Naive B cell (primary cell): ENCODE measurements at places on chromosomes 1 and 21.
A peak's percentile ranks its signal among the peaks of the same experiment; 100 is the strongest.

DNA sequence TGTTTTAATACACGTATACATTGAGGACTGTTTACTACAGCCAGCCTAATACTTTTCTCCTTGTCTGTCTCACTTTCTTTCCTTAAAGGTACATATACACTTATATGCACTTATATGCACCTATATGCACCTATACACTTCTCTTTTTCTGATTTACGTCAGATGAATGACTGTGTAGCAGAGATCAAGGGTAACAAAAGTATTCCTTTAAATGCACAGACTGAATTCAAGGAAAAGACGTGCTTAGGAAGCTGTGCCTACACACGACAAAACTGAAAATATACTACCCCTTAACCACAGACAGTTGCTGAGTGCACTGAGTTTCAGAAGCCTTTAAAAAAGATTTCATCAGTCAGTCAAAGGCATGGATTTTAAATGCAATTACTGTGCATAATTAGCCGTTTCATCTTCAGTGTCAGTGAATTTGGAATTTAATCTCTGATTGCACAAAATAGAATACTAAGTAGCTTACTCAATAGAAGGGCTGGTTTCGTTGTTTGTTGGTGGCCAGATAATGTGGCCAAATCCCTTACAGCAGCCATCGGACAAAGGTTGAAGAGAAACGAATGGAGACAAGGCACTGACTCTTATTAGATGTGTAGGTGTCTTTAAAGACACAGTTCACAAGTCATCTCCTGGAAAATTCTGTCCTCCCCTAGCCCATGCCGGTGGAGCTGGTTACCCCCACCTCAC, 38.3 kb upstream of the TARBP1 start:
- DNase-seq: no peak

- no peak for DNase-seq
These were observed 64.0 kb upstream of the TARDBP start for GRCh38 chr1:10948463-10948775.

- no peak for DNase-seq
These were observed 885 bp downstream of the OR2T10 start for GRCh38 chr1:248596615-248597014.

GRCh38 chr1:238954865-238955264, 431.5 kb upstream of the CHRM3 start:
- no peak for DNase-seq

GRCh38 chr1:186628910-186629309, 51.3 kb downstream of the PTGS2 start:
- DNase-seq: no peak

DNA sequence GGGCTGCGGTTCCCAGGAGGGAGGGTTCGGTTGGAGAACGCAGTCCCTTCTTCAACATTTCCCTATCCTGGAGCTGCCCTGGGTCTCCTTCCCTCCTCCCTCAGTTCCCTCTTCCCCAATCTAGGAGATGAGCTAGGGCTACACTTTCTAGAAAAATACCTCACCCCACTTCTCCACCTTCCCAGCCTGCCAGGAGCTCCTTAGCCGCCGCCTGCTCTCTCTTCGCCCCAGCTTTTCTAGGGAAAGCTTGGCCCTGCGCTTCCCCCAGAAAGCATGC, 488 bp upstream of the ADAMTS1 start:
- DNase-seq: no peak

DNA sequence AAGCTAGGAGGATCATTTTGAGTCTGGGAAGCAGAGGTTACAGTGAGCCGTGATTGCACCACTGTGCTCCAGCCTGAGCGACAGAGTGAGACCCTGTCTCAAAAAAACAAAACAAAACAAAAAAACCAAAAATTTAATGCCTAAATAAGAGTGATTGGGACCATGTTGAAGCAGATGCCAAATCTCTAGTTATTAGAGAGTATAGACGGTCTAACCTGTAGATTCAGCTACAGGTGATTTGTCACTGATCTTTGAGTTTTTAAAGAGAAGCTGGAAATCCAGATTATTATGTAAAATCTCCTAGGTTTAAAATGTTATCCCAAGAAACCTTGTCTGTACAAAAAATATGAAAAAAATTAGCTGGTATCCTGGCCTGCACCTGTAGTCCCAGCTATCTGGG, 11.5 kb downstream of the HDAC1 start:
- no peak for DNase-seq

DNA sequence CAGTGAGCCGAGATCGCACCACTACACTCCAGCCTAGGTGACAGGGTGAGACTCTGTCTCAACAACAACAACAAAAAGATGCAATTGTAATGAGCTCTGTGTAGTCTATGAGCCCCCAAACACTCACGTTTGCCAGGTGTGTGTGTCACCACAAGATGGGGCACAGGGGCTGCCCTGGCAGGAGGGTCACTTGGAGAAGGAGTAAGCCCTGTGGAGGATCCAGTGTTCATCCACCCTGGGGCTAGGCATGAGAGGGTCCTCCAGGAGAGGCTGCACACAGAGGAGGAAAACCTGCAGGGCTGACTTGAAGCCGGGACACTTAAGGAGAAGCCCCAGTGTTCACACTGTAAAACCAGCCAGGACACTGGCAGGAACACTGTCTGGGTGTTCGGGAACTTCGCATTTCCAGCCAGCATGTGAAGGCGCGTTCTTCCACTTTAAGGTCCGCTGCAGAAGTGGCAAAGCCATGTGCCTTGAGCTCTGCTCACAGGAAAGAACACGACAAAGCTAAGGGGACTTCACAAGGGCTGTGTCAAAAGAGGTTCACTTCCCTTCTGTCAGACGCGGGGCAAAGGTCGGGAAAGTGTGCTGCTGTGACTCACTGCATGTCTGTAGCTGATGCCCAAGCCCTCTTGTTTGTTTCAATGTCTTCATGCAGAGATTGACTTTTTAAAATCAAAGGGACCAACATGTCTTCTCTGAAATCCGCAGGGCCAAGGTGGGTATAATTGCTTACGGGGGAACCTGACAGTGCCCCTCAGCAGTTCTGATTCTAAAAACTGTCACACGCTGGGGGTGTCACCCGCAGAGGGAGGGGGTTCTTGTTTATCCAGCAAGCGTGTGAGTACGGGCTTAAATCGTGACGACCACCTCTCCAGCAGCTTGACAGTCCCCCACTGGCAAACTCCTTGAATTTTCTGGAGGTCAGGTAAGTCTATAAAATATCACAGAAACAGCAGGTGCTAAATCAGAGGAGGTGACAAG, 102.8 kb downstream of the RIPK4 start:
- no peak for DNase-seq

GRCh38 chr1:184859381-184860105, 104.9 kb upstream of the EDEM3 start:
- DNase-seq: peak; percentile 15

DNA sequence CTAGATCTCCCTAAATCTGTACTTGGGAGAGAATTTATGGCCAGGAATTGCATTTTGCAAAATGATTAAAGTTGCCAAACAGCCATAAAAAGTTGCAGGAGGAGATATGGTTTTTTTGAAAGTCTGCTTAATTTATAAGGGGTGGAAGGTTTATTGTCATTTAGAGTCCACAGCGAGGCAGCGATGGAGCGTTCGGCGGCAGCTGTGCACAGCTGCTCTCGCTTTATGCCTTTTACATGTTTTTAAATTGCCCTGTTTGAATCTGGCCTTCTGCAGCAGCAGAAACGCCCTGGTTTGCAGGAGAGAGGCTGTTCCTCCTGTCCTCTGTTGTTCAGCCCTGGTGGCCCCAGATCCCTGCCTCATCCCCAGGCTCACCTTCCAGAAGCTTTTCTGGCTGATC, 144.9 kb upstream of the POU3F1 start:
- DNase-seq: no peak

- no peak for DNase-seq
These were observed 7.4 kb upstream of the ATP2B4 start for GRCh38 chr1:203619091-203619780.

- DNase-seq: no peak
These were observed 77.2 kb downstream of the SCCPDH start for GRCh38 chr1:246801241-246802020.

- no peak for DNase-seq
These were observed 64.9 kb downstream of the TOR1AIP2 start for GRCh38 chr1:179812501-179813292.

- no peak for DNase-seq
These were observed 13.9 kb upstream of the COL6A2 start for GRCh38 chr21:46083791-46084561.

DNA sequence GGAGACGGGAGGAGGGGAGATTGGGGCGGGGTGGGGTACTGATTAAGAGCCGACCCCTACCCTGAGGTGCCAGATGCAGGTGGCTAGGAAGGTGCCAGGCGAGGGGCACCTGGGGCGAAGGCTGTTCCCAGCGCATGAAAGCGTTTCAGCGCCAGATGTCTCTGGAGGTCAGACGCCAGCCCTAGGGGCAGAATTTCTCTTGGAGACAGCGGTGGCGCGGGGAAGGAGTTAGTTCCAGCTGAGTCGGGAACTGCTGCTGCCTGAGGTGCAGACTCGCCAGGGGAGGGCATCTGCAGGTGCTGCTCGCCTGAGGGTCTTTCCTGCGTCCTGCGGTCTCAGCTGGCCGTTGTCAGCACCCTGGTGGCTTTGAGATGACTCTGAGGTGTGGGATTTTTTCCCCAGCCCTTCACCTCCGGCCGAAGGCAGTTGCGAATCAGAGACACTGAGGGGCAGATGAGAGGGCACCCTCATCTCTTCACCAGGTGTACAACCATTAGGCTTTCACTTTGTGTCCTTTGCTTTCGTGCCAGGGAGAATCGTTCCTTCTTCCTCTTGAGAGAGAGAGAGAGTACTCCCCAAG, 539 bp downstream of the CGN start:
- DNase-seq: peak; percentile 17

- no peak for DNase-seq
These were observed 99.2 kb upstream of the BTG3 start for GRCh38 chr21:17711896-17712295.

- no peak for DNase-seq
These were observed 98.9 kb upstream of the RGS18 start for GRCh38 chr1:192059407-192059806.

GRCh38 chr1:184656221-184656620, 98.4 kb downstream of the EDEM3 start:
- DNase-seq: no peak

- no peak for DNase-seq
These were observed 1.0 kb upstream of the FOXO6 start for GRCh38 chr1:41360074-41360785.

- peak; percentile 57 for DNase-seq
These were observed at the start of gene PLEKHM2 for GRCh38 chr1:15684042-15684461. TSS of gene PLEKHM2 (plus strand) at chr1:15684320. CDS start at chr1:15684559, 239 bp downstream.

GRCh38 chr1:188128761-188129160, 1300.0 kb downstream of the PLA2G4A start:
- DNase-seq: no peak

- DNase-seq: no peak
These were observed 657.9 kb downstream of the BRINP3 start for GRCh38 chr1:189819751-189820150.

DNA sequence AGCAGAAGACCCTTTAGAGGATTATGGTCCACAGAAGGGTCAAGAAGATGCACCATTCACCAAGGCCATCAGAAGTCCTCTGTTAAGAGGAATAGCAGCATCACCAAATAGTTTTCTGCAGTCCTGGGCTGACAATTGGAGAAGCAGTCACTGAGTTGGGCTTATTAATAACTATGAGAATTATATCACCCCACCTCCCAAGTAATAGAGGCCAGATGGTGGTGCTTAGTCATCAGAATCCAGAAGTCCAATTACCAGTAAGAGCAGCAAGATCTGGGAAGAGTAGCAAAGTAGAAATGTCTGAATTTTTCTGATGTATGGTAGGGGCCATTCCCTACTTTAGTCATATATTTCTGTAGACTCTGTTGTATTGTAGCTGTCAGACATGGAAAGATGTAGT, 6.1 kb upstream of the PSMA5 start:
- DNase-seq: no peak

GRCh38 chr21:45475797-45476570, 66.3 kb downstream of the SLC19A1 start:
- DNase-seq: no peak

GRCh38 chr1:204841798-204842197, 28.9 kb upstream of the NFASC start:
- no peak for DNase-seq

DNA sequence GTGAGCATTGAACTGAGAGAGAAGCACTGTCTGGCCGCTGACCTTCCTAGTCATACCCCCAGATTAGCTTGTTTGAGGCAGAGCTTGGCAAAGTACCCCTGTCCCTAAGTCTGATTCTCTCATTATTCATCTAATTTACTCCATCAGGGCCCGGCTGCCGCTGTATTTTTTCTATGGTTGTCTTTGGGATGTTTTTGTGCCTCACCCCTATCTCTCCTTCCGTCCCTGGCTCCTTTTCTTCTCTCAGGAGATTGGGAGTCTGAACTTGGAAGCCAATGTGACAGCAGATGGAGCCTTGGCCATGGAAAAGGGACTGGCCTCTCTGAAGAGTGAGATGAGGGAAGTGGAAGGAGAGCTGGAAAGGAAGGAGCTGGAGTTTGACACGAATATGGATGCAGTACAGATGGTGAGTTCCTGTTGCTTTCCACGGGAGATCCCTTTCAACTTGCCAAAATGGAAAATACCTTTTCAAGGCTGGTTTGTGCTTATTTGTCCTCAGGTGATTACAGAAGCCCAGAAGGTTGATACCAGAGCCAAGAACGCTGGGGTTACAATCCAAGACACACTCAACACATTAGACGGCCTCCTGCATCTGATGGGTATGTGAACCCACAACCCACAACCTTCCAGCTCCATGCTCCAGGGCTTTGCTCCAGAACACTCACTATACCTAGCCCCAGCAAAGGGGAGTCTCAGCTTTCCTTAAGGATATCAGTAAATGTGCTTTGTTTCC, 53.9 kb downstream of the LAMC2 start:
- DNase-seq: no peak

DNA sequence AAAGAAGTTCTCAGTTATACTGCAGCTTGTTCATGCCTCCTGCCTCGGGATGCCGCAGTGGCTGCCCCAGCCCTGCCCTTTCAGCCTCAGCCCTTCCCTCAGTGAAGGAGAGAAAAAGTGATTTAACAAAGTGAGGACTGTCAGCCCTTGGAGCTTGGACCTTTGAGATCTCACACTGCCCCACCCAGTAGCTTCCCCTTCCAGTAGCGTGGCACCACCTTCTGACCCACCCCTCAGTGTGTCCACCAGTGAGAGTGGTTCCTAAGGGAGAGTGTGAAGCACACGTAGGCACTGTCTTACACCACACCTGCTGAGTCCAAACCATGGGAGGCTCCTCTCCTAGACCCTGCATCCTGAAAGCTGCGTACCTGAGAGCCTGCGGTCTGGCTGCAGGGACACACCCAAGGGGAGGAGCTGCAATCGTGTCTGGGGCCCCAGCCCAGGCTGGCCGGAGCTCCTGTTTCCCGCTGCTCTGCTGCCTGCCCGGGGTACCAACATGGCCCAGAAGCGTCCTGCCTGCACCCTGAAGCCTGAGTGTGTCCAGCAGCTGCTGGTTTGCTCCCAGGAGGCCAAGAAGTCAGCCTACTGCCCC, at the start of gene CDA:
Gene CDA, plus strand, starts transcription at position 464 of the 592 bp plus-strand sequence. Its CDS starts 33 bp downstream, at position 497.
- DNase-seq: no peak
